ENCODE measurements at places on chromosomes 7 and 10. TPM values are rescaled to one million over a fixed set of nuclear protein-coding genes. Genes with fewer than 3 reads are reported as not detected.
A peak's percentile ranks its signal among the peaks of the same experiment; 100 is the strongest.

Gene ZPBP
- 0.52 TPM for polyA plus RNA-seq

Gene PRSS1
- polyA plus RNA-seq, result not detected

Gene SLC39A12
- not detected for polyA plus RNA-seq

Gene ENKUR
- 4.5 TPM for polyA plus RNA-seq

Gene PRKAR1B
- 48.7 TPM for polyA plus RNA-seq

Gene HOXA11
- 44.4 TPM for polyA plus RNA-seq

Gene FFAR4
- polyA plus RNA-seq, result 0.05 TPM

Gene IFRD1
- 29.8 TPM for polyA plus RNA-seq

Gene ENTPD1
- 26.9 TPM for polyA plus RNA-seq

Gene PNLIP
- polyA plus RNA-seq, result not detected

Gene NPY
- polyA plus RNA-seq, result 0.46 TPM

Gene IFIT3
- polyA plus RNA-seq, result 18.7 TPM

Gene ACBD7
- 6.0 TPM for polyA plus RNA-seq

Gene LLCFC1
- 0.24 TPM for polyA plus RNA-seq

Gene HSPA12A
- polyA plus RNA-seq, result 29.9 TPM

Gene AGMO
- 0.73 TPM for polyA plus RNA-seq

Gene FZD1
- 83.1 TPM for polyA plus RNA-seq

Gene LMBR1
- polyA plus RNA-seq, result 46.9 TPM

DNA sequence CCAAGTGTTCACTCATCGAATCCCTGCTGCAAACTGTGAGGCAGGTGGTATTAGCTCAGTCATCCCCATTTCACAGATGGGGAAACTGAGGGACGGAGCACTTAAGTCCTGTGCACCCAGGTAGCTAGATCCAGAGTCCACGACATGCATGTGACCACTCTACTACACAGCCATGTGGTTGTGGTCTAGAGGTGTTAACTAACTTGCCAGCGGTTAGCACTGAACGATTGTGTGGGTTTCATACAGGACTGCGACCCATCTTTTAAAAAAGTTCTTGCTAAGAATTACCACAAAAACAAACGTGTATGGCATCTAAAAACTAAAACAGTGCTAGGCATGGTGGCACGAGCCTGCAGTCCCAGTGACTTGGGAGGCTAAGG lies 16.1 kb upstream of the ABCC2 start:
- DNase-seq, result no peak

DNA sequence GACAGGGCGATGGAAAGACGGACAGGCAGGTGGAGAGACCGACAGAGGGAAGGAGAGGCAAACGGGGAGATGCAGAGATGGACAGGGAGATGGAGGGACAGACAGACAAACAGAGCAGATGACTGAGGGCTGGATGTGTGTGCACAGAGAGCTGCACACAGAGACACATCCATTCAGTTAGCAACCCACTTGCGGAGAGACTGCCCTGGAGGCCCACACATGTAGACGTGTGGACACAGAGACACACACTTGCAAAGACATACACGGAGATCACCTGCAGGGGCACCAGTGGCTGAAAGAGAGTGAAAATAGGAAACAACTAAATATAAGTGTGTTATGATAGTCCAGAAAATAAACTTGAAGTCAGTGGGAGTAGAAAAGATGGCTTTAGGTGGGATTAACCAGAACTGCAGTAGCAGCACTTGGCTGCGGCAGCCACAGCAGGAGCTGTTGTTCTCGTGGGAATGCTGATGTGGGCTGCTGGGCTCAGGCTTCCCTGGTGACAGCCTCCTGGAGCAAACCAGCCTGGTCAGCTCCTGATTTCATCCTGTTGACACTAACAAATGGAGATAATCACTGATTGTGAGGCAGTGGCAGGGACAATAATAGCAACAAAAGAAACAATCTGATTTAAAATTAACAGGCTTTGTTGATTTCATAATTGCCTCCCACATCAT lies 134.1 kb downstream of the CCNY start:
- DNase-seq, result no peak

- DNase-seq, result no peak
These were observed 3.5 kb downstream of the NOS3 start for GRCh38 chr7:150994141-150994837.

DNA sequence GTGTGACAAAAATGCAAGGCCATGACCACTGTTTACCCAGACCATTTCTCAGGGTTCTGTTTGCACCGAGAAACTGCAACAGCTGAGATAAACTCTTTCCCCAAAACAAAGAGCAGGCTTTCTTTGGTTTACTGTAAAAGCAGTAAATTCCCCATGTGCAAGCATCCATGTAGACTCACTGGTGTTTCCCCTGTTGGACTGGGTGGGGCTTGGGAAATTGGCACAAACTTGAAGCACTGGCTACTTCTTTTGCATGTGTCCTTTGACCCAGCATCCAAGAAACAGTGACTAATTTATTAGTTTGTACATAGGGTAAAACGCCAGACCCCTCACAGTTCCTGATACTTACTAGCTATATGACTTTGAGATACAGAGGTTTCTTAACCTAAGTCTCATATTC lies 12.3 kb downstream of the IQUB start:
- no peak for DNase-seq

GRCh38 chr10:58820861-58821751 lies 308.4 kb downstream of the BICC1 start:
- DNase-seq, result no peak

DNA sequence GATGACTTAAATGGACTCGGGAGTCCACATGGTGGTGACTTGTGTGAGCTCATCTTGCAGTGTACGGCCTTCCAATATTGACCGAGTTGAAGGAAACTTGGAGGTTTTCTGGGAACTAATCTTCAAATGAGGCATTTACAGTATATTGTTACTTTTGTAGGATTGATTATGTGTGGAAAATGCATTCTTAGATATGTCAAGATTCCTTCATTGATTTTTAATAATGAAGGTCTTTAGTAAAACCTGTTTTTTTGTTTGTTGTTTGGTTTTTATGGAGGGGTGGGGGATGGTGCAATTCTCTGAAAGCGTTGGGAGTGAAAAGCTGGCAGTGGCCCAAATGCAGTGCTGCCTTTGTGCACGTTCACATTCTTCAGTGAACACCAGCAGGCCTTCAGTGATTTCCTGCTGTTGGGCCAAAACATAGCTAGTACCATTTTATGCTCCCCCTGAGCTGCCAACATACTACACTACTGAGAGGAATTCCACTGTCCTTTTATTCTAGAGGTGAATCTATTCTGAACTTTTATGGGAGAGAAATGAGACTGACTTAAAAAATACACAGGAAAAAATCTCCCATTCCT lies 50.4 kb downstream of the CCNY start:
- DNase-seq, result no peak

GRCh38 chr7:22985436-22985835 lies 28.5 kb downstream of the HYCC1 start:
- DNase-seq, result no peak

DNA sequence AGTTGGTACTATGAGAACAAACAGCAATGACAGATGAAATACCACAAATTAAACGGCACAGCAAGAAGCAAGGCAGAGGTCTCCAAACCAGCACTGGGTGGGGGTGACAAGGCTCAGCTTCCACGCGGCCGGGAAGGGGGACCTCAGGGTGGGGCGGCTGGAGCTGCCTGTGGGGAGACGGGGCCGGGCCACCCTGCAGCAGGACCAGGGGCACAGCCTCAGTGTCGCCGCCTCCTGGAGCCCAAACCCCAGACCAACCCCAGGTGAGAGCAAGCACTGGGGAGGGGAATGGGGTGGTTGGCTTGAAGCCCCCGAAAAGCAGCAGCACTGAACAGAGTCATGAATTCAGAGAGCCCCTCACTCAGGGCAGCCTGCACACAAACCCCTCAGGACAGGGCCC lies 49.3 kb upstream of the PRKAR1B start:
- no peak for DNase-seq

GRCh38 chr10:71715026-71715425 lies 4.6 kb downstream of the C10orf105 start:
- DNase-seq, result no peak

DNA sequence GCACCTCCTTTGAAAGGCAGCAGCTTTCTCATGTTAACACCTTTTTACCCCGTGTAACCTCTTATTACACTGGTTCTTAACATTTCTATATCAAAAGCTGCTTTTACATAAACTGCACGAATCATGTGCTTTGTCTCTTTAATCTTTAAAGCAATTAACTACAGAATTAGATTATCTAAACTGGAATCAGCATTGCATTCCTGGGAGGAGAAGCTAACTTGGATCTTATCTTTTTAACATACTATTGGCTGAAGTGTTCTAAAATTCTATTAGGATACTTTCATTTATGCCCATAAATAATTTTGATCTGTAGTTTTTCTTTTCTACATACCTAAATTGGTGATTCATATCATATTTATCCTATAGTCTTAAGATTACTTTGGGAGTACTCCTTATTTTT lies 428.4 kb upstream of the IGFBP3 start:
- DNase-seq, result no peak

- DNase-seq, result peak; percentile 87
These were observed 26.4 kb downstream of the AKR1B1 start for GRCh38 chr7:134432296-134433152.

DNA sequence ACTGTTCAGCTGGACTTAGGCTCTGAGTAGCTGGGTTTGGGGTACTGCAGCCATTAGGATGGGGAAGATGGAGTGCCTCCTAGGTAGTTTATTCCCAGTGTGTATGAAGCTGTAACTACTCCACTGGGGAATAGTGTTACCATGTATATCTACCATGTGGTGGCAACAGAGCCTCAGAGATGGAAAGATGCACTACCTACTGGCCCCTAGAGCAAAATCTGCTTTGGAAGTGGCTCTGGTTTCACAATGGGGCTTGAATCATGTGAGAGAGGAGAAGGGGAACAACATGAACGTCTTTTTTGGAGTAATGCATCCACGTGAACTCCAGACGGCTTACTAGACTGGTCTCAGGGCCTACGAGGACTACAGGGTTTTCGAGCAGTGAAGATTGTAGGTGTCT lies 167.3 kb downstream of the CALCR start:
- no peak for DNase-seq

- DNase-seq, result no peak
These were observed 43.0 kb downstream of the TNS3 start for GRCh38 chr7:47538846-47539311.

GRCh38 chr7:114295522-114295921 lies 119.1 kb upstream of the FOXP2 start:
- DNase-seq, result no peak

DNA sequence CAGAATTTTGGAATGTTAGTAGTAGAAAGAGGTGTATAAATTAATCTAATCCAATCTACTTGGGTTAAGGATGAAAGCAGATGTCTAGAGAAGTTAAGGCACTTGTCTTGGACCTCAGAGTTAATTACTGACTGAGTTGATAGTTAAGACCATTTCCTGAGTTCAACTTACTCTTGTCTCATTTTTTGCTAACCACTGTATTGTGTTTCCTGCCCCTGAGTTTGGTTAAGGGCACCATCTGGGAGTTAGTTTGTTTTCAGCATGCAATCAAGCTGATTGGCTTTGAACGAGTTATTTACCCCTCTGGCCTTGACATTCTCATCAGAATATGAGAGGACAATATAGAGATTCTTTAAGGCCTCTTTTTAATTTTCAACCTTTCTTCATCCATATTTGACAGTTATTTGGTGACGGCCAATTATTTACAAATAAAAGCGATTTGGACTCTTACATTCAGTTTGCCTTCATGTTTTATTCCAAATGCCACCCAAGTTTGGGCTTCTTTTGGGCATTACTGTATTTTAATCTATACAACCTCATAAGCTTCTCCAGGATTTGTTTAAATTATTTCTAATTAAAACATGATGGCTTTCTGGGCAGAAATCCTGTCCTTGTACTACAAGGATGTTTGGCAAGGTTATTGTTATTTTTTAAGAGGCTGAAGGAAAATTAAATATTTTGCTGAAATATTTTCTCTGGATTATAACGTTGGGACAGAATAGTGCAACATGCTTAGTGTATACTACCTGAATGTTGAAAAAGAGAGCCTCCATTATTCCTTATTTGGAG lies 225.0 kb downstream of the CACNB2 start:
- DNase-seq, result no peak

- no peak for DNase-seq
These were observed 6.7 kb downstream of the BHLHA15 start for GRCh38 chr7:98217623-98218582.

DNA sequence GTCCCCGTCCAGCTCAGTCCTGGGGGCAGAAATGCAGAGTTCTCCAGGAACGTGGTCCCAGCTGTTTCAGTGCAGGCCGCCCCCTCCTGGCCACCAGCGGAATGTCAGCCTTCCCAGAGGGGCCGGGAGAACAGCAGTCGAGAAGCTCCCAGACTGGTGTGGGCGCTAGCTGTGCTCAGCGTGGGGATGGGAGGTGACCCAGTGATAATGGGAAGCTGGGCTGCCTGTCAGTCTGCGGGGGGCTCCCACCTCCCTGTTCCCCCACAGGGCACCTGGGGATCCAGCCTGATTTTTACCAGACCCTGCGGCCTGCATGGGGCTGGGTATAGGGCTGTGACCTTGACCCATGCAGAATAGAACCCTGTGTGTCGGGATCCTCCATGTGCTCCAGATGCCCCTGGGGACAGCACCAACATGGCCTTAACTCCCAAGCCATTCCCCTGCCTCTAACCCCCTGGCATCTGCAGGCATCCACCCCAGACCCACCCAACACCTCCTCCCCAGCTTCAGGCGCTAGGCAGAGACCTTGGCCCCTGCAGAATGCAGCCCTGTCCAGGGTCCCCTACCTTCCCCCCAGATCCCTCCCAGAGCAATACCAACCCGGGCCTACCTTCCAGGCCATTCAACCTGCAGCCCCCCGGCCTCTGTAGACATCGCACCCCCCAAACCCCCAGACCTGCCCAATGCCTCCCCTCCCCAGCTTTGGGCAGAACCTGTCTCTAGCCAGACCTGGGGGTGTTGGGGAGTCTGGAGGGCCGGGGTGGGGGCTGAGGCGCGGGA lies 880 bp upstream of the ELN start:
- DNase-seq, result no peak

- no peak for DNase-seq
These were observed 6.4 kb downstream of the USP6NL start for GRCh38 chr10:11604865-11605650.

DNA sequence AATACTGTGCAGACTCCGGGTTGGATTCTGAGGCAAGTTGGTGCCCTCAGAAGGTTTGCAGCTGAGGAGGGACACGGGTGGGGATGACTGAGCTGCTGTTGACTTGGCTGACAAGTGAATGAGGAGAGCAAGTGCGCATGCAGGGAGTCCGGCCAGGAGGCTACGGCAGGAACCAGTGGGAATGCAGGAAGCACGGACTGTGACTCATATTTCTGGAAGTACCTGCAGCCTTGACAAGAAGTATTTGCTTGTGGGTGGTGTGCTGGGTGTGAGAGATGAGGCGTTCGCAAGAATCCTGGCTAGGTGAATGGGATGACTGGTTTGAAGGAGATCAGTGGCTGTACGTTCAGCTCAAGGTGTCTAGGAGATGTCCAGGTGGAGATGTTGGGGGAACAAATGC lies 30.8 kb upstream of the FXYD4 start:
- DNase-seq, result no peak

- DNase-seq, result no peak
These were observed 165.0 kb upstream of the HDAC9 start for GRCh38 chr7:18330548-18330947.
